Activated naive CD4-positive, alpha-beta T cell treated with anti-CD3 and anti-CD28 coated beads for 36 hours (primary cell): ENCODE measurements at places on chromosomes 16 and 17. TPM values are rescaled to one million over a fixed set of nuclear protein-coding genes. Genes with fewer than 3 reads are reported as not detected.

GRCh38 chr17:68824707-68825106, 130.5 kb downstream of the ABCA8 start:
- DNase-seq, result no peak

DNA sequence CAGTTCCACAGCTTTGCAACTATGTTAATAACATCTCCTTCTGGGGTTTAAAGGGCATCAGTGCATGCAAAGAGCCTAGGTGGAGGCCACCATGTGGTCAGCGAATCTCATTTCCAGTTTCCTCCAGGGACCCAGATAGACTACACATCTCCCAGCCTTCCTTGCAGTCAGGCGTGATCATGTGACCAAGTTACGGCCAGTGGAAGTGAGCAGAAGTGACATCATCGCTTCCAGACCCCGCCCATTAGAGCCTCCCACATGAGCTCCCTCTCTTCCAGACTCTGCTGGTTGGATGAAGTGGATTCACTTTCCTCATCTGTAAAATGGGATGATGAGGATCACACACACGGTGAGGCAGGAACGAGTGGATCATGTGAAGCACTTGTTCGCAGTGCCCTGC, 27.4 kb upstream of the KDM8 start:
- DNase-seq, result no peak

Gene DRC7
- not detected for total RNA-seq

DNA sequence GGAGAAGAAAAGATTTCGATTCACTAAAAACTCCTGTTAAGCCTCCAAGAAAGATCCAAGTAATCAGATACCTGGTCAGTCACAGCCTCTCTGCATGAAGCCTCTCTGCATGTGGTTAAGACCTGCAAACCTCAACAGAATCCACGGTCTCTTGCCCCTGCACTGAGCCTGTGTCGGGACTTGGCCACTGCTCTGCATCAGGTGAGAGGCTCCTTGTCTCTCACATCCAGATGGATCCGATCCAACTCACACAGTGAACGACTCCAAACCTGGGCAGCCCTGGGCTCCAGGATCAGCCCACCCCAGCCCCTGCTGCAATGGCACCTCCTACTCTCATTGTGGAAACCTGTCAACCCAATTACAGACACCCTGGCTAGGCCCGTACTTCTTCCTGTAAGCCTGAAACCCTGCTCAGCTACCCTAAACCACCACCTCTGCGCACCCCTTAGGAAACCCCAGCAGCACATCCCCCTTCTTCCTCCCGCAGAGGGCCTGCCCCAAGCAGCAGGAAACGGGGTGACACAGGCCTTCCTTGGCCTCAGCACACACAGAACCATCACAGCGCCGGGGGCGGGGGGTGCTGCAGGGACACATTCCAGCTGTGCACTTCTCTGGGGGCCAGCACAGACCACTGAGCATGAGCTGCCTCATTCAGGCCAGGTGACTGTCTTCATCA, 129.5 kb downstream of the ANKRD11 start:
- DNase-seq, result peak; percentile 94

Gene ZNF276
- 25.3 TPM for total RNA-seq

DNA sequence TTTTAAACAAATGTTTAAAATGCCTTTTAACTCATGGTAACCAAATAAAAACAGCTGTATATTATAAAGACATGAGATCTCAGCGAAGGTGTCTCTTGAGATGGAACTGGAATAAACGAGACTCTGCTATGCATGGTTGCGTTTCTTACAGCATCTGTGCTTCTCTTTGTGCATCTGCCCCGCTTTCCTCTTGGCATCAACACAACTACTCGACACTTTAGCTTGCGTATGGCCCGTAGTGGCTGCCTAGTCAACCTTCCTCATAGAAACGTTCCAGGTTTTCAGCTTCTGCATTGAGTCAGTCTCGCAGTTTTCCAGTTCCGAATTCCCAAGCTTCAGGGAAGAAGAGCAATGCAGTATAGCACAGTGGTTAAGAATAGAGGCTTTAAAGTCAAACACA, 214.9 kb downstream of the CEP112 start:
- DNase-seq, result no peak

DNA sequence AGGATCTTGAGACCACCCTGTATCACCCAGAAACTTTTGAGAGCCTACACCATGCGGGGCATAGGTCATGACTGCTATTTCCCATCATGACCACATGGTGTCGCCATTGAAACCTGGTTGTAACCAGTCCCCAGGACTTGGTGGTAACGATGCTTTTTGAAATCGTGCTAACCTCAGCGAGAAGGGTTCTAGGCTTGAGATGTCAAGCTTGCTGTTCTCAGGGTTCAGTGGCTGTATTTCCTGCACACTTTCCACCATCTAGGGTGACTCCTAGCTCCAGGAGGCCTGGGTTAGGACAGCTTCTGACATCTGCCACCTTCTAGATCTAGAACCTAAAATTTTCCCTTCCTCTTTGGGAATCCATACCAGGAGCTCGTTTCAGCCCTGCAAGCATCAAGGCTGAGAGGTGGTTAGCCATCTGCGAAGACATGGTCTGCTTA, 13.0 kb upstream of the SPNS3 start:
- DNase-seq, result peak; percentile 78
